Suppressor macrophage treated with lipopolysaccharide for 1 hour (primary cell): ENCODE measurements at places on chromosomes 1 and 21.

DNA sequence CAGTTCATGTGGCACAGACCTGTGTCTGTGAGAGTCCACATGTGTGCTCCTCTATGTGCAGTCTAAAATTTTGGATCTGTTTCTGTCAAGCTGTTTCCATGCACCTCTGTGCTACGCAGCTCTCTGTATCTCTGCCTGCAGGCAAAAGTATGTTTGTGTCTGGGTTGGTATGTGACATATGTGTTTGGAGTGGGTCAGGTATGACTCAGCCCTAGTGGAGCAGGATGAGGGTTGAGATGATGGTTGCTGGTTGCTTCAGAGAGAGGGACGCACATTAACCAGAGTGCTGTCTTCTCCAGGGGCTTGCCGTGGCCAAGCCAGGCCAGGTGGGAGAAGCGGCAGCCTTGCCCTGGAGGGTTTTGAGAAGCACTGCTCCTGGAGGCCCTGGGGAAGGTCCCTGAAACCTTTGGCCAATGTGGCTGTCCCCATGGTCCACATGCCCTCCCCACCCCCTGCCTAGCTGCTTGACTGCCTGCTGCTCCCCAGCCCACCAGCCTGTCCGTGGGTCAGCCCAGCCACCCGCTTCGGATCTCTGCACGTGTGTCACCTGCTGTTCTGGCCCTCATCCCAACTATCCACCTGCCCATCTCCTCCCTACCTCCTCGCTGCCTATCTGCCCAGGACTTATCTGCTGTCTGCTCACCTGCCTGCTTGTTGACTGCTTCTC lies 4.1 kb upstream of the EVA1B start:
- DNase-seq = no peak

GRCh38 chr1:113787663-113788062 lies 24.6 kb downstream of the RSBN1 start:
- DNase-seq = peak; percentile 53

DNA sequence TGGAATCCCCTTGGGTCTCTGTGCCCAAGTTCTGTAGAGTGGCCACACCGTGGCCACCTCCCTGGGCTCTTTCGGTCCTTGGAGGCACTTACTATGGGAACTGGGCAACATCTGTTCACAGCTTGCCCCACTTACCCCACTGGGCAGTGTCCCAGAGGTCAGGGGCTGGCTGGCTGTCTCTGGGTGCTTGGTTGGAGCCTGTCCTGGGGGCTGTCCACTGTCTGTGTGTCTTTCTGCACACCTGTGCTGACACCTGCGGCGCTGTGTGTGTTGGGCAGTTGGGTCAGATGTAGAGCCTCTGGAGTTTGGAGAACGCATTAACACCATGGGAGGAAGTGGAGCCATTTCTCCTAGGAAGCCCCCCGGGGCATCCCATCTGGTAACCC lies 1.3 kb upstream of the TMEM54 start:
- DNase-seq = no peak

GRCh38 chr1:201731142-201731541 lies 97.8 kb upstream of the IPO9 start:
- DNase-seq = no peak

DNA sequence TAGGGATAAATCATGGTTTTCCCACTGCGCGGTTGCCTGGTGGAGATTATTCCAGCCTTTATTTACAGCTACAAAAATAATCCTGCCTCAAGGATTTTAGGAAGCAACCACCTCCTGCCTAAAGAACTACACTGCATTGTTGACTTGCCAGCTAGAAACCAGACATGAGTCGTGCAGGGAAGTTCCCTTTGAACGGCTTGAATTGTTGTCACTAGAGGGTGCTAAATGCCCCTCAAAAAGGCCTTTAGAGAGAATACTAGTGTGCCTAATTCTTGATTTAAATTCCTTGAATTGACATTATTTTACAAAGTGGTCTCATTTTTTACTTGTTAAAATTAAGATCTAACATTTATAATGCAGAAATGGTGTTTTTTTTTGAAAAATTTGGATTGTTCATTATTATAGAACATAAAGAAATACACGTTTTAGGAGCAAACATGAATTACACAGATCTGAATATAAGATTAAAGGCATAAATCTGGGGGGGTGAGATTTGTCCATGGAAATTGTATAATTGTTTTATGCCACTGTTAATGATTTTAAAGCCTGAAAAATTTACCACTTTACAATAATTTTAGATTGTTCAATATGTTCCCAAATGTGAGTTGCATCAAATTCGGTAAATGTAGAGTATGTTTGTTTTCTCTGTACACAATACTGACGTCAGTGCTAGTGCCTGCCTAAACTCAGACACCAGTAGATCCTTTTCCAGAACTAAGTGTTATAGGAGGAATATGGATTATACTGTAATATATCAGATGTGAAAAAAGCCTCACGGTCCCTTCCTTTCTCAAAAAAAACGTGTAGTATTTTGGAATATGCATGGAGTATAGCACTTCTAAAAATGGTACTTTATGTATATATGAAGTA lies 7.6 kb upstream of the ERG start:
- peak; percentile 89 for DNase-seq

DNA sequence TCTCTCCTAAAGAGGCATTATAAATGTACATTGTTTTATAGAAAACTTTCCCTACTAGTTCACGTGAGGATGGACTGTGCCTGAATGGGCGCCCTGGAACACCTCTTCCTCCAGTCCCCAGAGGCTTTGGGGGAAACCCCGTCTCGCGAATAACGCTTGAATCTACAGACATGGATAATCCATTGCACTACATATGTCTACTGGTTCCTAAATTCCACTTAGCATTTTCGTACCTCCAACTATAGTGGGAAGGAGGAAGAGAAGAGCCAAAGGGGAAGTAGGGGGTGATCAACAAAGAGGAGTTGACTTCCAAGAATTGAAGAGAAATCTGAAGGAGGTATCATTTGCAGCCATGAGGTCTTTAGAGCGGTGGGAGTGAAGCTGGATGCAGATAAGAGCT lies 11.1 kb downstream of the BARHL2 start:
- no peak for DNase-seq

- no peak for DNase-seq
Observed at GRCh38 chr1:19067912-19068638, 111.6 kb upstream of the IFFO2 start.

- DNase-seq = peak; percentile 80
Observed at GRCh38 chr1:94039514-94039870, 81.5 kb downstream of the ABCA4 start.

DNA sequence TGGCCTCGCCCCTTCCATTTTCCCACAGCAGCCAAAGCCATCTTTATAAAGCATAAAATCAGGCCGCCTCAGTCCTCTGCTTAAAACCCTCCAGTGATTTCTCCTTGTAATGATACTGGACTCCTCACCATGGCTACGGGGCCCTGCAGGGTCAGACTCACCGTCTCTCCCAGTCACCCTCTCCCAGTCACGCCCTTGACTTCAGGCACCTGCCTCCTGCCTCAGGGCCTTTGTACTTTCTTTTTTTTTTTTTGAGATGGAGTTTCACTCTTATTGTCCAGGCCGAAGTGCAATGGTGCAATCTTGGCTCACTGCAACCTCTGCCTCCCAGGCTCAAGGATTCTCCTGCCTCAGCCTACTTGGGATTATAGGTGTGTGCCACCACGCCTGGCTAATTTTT lies 47.8 kb downstream of the PIK3CD start:
- DNase-seq = no peak

- DNase-seq = no peak
Observed at GRCh38 chr1:32718527-32718926, 16.0 kb upstream of the SYNC start.

GRCh38 chr21:44924606-44925377 lies 4.1 kb upstream of the ITGB2 start:
- DNase-seq = peak; percentile 93

DNA sequence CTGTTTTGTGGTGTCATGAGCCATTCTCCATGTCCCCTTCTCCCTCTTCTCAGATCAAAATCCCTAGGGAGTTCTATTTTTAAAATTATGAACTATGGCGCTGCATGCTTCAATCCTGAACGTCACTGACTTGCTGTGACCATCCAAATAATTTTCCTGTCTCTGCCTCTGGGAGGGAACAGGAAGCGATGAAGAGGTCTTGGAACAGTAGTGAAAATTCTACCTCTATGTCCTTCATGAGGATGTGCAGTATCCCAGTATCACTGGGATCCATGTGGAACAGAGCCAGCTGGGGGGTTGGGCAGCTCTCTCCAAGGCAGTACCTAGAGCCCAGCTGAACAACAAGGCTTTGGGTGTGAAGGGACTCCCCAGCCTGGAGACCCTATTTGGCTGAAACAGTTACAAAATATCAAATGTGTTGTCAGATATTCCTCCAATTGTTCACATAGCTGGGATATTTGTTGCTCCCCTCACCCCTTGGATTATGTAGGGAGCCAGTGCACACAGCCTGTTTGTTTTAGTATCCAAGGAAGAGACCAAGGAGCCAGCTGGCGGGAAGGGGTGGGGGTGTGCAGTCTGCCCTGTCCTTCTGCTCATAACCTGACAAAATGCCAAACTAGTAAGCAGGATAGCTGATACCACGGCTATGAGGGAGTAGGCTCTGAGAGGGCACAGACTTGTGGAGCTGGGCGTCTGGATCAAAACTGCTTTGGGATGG lies 7.6 kb downstream of the DCLRE1B start:
- no peak for DNase-seq

- DNase-seq = no peak
Observed at GRCh38 chr1:185695299-185695698, 38.9 kb upstream of the HMCN1 start.

GRCh38 chr1:89951766-89952604 lies 42.9 kb upstream of the ZNF326 start:
- DNase-seq = peak; percentile 75
